ENCODE measurements at places on chromosomes 12 and 14.
A peak's percentile ranks its signal among the peaks of the same experiment; 100 is the strongest.

DNA sequence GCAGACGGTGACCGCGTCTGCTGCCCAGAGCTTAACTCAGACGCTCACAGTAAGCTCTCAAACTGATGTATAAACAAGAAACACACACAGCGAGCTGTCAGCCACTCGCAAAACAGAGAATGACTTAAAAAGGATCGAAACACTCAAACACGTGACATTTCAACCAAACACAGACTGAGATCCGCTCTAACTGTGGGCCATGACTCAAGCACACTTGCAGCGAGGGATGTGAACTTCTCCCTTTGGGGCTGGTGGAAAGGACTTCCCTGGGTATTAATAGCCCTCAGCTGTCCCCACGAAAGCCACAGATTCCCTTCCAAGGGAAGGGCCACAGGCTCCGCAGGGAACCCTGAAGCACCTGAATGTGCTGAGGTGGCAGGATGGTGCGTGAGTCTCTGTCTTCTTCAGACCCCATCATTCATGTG is 29.1 kb downstream of the CCDC88C start:
- DNase-seq: peak; percentile 27

DNA sequence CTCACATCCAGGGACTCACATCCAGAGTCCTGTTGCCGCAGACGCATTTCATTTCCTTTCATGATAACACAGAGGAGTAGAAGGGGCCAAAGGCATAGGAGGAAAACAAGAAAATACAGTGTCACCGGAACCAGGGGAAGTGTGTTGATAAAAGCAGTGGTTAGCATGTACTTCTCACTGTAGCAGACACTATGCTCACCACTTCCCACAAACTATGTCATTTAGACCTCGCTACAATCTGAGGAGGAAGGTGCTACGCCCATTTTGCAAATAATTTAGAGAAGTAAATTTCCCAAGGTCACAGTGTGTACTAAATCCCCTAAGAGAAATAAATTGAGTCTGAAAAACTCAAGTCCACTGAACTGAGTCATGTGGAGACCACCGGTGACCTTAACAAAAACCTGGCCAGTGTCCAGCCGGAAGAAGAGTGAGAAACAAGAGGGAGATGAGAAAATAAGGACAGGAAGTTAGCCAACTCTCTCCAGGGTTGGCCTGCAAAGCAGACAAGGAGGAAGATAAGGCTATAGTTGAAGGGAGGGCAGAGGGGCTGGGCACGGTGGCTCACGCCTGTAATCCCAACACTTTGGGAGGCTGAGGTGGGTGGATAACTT is 25.8 kb upstream of the TMCC3 start:
- DNase-seq: no peak

GRCh38 chr12:10236720-10237119 is 24.0 kb downstream of the GABARAPL1 start:
- no peak for DNase-seq

DNA sequence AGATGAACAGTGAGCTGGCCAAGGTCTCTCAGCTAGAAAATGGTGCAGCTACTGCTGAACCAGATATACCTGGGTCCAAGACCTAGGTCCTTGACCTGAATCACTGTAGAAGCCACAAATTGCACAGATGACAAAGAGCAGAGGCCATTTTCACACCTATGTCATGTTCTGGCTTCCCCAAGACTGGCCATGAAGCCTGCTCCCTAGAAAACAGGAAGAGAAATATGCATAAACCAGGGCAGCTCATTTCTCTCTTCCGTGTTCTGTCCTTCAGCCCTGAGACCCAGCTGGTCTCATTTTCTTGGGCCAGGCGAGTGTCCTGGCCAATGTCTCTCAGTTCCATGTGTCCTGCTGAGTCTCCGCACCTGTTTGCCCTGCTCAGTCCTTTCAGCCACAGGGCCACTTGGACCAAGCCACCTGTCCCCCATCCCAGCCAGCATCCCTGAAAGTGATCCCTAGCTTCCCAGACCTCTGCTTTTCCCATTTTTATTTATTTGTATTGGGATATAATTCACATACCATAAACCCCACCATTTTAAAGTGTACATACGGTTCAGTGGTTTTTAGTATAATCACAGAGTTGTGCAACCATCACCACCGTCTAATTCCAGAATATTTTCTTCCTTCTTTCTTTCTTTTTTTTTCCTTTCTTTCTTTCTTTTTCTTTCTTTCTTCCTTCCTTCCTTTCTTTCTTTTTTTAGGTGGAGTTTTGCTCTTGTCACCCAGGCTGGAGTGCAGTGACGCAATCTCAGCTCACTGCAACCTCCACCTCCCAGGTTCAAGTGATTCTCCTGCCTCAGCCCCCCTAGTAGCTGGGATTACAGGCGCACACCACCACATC is 27.0 kb downstream of the P2RX7 start:
- no peak for DNase-seq

- peak; percentile 18 for DNase-seq
Measured at GRCh38 chr14:64502887-64503433, 678 bp downstream of the ZBTB25 start.

DNA sequence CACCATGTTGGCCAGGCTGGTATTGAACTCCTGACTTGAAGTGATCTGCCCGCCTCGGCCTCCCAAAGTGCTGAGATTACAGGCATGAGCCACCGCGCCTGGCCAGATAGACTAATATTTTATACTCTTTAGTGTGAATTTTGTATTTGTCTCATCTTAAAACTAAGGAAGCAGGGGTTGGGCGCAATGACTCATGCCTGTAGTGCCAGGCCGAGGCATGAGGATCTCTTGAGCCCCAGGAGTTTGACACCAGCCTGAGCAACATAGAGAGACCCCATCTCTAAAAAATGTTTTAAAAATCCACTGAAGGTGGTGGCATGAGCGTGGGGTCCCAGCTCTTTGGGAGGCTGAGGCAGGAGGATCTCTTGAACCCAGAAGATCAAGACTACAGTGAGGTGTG is 9.0 kb downstream of the DYNC1H1 start:
- DNase-seq: no peak

DNA sequence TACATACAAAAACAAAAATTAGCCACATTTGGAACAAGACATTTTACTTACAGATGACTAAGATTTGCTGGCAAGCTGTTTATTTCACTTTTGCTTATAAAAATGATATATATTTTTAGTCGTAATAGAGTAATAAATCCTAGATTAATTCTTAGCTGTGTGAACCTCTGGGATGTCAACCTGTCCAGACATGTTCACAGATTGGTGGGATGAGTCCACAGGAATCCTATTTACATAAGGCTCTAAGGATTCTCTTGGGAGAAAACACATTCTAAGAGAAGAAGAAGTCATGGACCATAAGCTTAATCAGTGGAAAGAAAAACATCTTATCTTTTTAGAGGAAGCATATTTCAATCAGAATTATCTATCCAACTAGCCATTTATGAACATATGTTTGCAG is 797.4 kb downstream of the C12orf50 start:
- DNase-seq: no peak

DNA sequence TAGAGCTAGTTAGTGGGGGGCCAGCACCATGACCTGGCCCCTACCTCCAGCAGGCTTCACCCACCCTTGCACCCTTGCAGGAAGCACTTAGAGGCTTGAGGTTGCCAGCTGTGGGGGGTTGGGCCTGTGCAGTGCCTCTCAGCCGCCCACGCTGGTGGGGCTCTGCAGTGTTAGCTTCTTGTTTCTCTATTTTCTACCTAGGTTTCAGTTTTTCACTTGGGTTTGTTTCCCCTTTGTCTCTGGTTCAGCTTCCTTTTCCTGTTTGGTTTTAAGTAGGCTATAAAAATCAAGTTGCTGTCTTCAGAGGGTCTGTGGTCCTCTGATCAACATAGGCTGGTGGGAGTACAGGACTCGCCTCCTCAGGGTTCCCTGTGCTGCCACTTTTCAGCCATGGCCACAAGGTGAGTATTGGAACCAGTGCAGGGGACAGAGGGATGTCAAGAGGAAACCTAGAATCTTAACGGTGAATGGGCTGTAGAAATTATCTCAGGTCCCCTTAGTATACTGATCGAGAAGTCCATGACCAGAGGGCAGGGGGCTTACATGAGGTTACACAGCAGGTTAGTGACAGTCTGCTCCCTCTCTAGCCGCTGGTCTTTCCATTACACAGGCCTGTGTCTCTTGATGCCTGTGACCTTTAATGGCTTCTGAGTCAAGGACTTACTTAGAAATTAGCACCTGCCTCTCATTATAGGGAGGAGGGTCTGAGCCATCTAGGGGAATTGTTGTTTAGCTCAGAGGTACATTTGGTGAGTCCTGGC is at the start of gene EVL:
TSS of gene EVL (plus strand) at position 312 of the 761 bp plus-strand sequence. CDS start at position 391, 79 bp downstream.
- DNase-seq: peak; percentile 76

- no peak for DNase-seq
Measured at GRCh38 chr12:79886917-79887519, 47.9 kb downstream of the PPP1R12A start.

GRCh38 chr12:8081251-8081920 is 688 bp upstream of the NECAP1 start:
- no peak for DNase-seq

DNA sequence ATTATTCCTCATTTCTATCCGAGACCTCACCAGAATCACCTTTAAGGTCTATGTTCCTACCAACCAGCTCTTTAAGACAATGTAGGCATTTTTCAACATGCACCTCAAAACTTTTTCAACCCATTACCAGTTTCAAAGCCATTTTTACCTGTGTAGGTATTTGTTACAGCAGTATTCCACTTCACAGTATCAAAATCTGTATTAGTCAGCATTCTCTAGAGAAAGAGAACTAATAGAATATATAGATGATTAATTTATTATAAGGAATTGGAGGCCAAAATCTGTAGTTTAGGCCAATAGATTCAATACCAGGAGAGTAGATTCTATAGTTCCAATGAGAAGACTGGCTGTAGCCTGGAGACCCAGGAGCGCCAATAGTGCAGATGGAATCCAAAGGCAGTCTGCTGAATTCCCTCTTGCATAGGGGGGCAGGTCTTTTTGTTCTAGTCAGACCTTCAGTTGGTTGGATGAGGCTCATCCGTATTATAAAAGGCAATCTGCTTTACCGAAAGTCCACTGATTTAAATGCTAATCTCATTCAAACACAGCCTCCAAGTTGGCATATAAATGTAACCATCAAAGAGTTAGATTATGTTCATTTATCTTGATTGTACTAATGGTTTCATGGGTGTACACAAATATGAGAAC is 151.6 kb upstream of the SYT1 start:
- DNase-seq: no peak

- DNase-seq: no peak
Measured at GRCh38 chr12:47814539-47815170, 5.0 kb downstream of the HDAC7 start.

GRCh38 chr12:125889742-125890141 is 824.5 kb downstream of the AACS start:
- no peak for DNase-seq

GRCh38 chr12:13968281-13968680 is 13.1 kb downstream of the GRIN2B start:
- DNase-seq: no peak

DNA sequence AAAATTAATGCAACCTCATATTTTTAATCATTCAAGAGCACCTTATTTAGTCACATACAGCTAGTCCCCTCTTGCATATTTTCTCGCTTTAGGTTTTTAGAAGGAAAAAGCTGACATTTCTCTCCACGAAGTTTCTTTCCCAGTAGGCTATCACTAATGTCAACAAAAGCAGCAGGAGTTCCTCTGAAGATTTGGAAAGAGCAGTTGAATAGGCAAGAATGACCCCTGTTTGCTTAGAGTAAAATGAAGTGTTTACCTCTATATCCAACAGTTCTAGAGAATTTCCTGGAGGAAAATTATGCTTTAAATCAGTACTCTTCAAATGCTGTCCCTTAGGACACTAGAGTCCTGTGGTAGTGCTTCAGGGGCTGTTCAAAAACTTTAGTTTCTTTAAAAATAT is 188.1 kb upstream of the PRKD1 start:
- DNase-seq: no peak

DNA sequence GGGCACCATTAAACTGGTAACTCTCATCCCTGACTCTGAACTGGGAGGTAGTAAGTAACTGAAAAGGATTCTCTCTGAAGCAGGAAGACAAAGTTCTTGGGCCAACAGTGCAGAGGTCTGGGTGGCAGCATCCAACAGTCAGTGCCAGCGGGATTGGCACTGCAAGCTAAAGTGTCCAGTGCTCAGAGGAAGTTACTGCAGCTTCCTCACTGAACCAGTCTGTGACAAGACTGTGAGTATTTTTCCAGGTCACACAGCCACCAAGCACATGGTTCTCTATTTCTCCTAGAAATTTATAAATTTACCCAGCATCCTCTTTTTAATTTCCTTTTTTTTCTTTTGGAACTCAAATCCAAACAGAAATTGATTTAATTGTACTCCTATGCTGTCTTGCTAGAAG is 81.6 kb upstream of the FAR2 start:
- DNase-seq: no peak

DNA sequence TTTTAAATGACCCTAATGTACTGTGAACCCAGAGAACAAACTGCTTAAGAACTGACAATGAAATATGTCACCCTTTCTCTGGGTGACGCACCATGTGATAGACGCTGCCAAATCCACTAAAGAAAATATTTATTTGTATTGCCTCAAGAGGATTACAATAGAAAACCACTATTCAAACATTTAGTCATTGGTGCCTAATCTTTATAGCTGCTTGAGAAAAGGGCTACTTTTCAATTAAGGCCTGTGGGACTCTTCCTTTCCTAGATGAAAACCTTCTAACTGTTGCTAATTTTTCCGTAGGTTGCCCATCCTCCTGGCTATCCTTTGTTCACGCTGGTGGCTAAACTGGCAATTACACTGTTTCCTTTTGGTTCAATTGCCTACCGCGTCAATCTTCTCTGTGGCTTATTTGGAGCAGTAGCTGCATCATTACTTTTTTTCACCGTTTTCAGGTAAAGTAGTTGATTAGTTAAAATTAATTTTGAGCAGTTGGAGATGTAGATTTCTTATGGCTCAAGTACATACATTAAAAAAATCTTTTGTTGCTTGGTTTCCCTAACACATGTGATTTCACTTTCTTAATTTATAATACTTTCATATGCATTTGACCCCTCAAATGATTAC is 6.0 kb downstream of the TMEM260 start:
- DNase-seq: no peak

DNA sequence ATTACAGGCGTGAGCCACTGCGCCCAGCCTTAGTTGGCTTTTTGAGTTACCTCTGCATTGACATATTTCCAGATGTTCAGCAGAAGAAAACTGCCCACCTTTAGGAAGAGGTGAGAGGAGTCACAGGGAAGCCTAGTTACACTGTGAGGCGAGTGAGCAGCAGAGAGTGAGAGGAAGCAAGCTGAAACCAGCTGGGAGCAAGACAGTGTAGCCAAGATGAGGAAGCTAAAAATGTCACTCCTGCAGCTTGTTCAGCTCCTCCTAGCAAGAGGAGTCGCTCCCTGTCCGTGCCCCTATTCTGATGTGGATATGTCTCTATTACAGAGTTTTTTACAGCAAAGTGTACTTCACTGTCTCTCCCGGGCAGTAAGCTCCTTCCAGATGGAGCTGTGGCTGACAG is 127.6 kb downstream of the GXYLT1 start:
- DNase-seq: no peak

DNA sequence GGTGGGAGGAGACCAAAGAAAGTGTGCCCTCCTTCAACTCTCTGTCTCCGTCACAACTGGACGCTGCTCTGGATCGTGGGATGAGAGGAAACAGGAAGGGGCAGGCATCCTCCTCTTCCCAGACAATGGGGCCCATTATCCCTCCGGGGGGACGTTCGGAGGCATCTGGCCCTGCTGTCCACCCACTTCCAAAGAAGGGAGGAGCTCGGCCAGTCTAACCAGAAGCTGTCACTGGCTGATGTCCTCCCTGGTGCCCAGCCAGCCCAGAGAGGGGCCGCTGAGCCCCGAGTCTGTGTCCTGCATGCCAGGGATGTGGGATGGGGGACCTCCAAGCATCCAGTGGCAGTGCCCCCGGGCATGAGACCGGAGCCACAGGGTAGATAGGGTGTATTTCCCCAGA is 39.8 kb upstream of the MEG3 start:
- no peak for DNase-seq

GRCh38 chr12:81255456-81255855 is 177.6 kb downstream of the ACSS3 start:
- no peak for DNase-seq

All from stimulated activated CD4-positive, alpha-beta T cell treated with anti-CD3 and anti-CD28 coated beads, TNF-alpha, amount 100 ng/mL, for 1 hour (primary cell).